GM10248 (cell line): ENCODE measurements at places on chromosomes 11 and 22.

GRCh38 chr11:121437018-121437685 is 15.0 kb upstream of the SORL1 start:
- no peak for DNase-seq

- DNase-seq, result no peak
These were observed 32.1 kb upstream of the ACR start for GRCh38 chr22:50705851-50706351.

DNA sequence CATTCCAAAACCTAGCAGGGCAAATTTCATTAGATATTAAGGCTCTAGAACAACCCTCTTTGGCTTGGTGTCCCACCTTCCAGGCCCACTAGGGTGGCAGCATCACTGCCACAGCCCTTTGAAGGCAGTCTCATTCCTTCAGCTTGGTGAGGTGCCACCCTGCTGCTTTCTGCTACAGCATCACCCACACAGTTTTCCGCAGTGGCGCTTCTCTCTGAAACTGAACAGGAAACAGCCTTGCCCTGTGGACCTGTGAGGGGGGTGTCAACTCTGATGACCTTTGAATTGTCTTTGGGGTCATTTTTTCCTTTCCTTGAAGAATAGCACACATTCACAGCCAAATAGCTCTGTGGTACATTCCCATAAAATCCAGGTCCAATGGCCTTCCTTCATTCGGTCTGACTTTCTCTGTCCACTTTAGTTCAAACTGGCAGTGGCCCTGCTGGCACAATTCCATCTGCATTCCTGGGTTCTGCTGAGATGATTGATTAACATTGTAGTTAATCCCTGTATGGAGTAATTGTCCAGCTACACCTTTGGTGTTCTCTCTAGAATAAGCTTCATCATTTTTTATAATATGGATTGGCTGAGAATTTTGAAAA is 251.9 kb upstream of the FAT3 start:
- DNase-seq, result no peak

DNA sequence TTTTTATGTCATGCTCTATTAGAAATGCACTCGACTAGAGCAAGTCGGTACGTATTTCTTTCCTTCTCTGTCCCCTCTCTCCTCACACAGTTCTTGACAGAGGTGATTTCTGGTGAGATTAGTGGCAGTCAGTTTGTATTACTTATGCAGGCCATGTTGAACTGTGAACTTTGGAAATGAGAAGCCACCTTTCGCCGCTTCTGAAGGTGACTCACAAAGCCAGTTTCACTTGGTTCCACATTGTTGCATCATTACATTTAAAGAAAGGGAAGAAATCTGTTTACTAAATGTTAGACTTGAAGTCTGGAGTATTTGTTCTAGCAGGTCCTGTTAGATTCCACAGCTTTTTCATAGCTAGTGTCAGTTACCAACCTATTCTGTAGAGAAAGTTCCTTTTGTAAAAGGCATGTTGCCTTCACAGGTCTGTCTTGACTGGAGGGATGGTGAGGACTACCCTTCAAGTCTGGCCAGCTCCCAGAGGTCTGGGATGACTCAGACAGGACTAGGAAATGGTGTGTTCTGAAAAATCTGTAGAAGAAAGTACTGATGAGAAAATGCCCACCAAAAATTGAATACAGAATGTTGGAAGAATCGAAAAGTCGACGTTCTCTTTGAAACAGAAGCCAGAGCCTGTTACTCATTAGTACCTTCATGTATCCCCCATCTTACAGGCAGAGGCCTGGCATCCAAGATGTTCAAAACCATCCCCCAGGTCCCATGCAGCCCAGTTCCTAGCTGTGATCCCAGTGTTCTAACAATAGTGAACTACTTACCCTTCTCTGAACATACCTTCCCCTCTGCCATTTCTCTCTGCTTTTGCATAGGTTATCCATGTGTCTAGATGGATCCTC is 181.4 kb downstream of the DBX1 start:
- peak; percentile 46 for DNase-seq

DNA sequence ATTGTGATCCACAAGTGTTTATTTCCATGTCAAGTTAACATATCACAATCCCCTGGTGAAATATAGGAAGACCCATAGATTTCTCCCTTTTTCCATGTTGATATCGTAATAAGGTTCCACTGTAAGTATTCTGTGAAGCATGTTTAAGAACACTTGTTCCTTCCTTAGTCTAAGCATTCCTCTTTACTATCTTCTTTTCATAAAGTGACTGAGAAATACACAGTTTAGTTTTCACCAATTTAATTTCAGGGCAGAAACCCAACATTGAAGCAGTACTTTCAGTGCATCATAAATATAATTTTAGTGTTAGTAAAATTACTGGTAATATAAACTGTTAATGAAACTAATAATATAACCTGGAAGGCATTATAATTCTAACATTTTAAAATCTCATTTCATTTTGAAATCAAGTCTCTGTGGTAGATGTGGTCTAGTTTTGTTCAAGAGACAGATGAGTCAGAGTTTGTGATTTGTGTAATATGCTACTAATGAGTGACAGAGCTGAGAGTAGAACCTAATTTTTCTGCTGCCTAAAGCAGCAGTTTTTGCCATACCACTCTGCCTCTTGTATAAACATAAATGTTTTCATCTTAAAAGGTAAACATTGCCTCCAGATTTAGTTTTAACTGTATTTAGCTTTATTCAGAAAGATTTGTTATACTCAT is 79.4 kb downstream of the ATM start:
- DNase-seq, result peak; percentile 10

DNA sequence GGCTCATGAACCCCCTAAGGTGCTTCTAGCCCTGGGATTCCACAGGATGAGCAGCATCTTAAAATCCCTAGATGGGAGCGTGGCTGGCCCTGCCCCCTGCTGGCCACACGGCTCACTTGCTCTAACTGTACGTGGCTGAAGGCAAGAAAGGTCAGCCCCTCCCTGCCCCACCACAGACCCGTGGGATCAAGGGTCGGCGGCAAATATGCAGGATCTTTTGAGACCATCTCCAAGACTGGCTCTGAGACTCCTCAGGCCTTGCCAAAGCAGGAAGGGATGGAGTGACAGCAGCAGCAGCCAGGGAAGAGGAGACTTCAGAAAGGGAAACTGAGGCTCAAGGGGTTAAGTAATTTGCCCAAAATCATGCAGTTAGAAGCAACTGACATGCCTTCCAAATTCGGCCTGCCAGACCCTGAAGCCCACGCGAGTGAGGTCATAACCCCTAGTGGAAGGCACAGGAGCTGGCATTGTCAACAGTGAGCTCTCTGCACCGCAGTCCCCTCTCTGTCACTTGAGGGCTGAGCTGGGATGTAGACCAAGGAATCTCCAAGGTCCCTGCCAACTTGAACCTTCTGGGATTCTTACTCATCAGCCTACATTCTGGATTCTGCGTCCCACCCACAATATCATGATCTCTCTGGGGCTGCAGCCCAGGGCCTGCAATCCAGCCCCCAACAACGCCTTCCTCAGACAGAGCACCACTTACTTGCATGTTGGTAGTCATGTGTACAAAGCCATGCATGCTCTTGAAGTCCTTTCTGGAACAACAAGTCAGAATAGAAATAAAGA is 31.4 kb downstream of the CREB3L1 start:
- DNase-seq, result peak; percentile 83

- no peak for DNase-seq
These were observed 20.3 kb upstream of the PGM2L1 start for GRCh38 chr11:74418509-74418895.

- DNase-seq, result no peak
These were observed 24.4 kb upstream of the SMIM35 start for GRCh38 chr11:118111019-118111743.

- DNase-seq, result peak; percentile 65
These were observed 11.3 kb upstream of the CXCR5 start for GRCh38 chr11:118872403-118872821.

- no peak for DNase-seq
These were observed 20.1 kb downstream of the CSRP3 start for GRCh38 chr11:19181531-19182261.

DNA sequence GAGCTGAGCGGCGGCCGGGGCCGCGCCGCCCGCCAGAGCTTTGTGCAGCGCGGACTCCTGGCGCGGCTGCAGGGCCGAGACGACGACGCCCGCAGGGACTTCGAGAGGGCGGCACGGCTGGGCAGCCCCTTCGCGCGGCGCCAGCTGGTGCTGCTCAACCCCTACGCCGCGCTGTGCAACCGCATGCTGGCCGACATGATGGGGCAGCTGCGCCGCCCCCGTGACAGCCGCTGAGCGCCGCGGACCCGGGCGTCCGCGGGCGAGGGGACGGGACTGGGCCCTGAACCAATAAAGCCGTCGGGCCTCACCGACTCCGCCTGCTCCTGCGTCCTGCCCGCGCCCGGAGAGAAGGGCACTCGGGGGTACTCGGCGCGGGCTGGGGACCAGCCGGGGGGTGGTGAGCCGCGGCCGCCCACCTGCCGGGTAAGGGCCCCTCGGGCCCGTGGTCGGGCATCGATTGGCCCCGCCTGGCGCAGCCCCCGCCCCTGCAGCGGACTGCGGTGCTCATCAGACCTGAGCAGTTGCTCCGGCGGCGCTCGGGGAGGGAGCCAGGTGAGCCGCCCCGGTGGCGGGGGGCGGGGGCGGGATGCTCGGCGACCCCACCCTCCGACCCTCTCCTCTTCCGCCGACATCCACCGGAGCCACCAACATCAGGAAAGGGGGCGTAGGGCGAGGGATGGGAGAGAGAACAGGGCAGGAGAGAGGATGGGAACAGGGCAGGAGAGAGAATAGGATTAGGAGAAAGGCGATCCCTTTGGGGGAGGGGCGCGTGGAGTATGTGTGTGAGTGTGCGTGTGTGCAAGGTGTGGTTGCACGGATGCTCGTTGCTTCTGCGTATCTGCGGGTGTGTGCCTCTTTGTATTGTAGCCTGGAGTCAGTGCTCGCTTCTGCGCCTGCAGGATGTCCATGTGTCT is at the start of gene TMEM25:
Gene TMEM25, plus strand, starts transcription at position 510 of the 914 bp plus-strand sequence. CDS start 610 bp downstream, outside the sequence.
- peak; percentile 93 for DNase-seq

DNA sequence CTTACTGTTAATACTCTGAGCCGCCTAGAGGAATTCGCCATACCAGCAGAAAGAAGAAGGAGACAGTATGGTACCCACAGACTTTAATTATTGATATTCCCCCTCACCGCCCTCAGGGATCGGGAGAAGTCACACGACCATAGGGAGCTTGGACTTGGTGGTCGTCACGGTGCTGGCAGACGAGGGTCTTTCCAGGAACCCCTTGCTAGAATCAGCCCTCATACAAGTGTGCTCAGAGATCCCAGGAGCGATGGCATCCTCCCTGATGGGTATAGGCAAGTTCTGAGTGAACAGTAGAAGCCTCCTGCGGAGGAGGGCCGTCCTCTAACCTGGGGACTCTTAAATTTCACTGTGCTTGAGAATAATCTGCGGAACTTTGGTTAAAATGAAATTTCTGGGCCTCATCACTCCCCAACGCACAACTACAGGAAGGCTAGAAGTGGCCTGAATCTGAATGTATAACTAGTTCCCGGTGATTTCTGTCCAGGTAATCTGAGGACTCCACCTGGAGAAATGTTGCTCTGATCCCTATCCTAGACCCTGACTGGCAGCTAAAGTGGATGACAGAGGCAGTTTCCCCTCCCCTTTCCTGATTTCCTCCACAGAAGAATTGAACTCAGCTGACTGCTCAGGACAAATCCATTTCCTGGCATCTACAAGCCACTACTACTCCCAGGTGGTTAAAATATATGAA is 4.5 kb downstream of the VSIG2 start:
- no peak for DNase-seq

DNA sequence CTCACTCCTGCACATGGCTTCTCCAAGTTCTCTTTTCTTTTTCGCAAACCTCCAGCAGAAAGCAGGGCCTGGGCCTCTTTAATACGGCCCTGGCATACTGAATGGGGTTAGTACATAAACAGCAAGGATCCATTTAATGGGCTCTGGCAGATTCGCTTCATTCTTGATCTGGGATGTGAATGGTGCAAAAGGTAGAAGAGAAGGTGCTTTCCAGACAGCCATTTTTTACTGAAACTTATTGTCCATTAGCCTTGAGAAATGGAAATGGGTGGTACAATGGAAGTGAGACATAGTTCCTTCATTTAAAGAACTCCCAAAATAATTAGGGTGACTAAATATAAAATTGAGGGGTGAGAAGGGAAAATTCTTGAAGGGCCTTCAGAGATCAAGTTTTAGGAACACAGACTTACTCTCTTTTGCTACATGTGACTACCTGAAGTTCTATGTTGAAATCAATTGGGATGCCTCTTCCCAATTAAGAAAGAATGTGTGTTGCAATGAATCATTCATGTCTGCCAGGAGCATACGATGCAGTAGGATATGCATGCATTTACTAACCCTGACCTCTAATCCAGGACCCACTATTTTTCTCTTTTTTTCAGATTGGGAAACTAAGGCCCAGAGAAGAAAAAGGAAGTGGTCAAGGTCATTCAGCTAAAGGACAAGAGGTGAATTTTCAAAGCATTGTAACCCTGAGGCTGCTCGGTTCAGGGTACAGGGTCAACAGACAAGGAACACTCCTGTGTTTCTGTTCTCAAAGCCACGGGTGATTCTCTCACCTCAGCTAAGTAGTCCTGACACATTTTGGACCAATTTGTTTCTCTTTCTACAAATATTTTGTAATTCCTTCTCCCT is 144.1 kb downstream of the BBOX1 start:
- DNase-seq, result no peak

GRCh38 chr22:40525250-40525884 is 111.2 kb downstream of the MRTFA start:
- DNase-seq, result no peak

GRCh38 chr22:44928711-44929358 is 81.0 kb downstream of the PHF21B start:
- no peak for DNase-seq

DNA sequence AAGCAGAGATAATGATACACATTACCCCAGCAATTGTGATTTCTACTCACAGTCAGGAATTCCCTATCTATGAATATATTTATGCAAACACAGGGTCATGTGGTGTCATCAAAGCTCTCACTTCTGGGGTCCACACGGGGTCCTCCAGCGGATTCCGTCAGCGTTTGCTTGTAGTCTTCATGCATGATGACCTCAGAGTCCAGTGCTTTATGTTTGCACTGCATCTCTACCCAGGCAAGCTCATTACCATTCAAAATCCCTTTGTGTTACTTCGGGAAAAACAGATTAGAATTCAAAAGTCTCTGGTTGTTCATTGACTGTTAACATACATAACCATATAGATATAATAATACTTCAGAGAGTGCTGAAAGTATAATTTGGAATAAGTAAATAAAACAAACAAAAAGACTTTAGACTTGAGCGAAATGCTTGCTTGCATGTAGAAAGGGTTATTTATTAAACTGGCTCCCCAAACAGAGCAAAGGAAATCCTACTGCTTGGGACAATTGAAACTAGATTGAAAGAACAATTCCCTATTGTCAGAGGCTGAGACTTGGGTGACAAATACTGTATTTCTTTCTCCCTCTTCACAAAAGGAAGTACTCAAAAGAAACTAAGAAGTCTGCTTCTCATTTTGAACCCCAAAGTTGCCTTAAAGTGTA is 423.1 kb downstream of the ETS1 start:
- DNase-seq, result no peak

DNA sequence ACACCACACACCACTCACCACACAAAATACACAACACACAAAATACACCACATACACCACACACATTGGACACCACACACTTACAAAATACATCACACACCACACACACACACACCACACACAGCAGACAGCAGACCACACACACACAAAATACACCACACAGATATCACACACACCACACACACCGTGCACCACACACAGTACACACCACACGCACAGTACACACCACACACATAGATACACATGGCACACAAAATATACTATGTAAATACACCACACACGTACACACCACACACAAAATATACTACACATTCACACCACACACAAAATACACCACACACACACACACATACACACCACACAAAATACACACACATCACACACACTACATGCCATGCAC is 1243.5 kb downstream of the BRD1 start:
- no peak for DNase-seq
